Suprapubic skin (tissue), 4 donors: ENCODE measurements at places on chromosomes 7 and 10. TPM values are rescaled to one million over a fixed set of nuclear protein-coding genes. Genes with fewer than 3 reads are reported as not detected.

DNA sequence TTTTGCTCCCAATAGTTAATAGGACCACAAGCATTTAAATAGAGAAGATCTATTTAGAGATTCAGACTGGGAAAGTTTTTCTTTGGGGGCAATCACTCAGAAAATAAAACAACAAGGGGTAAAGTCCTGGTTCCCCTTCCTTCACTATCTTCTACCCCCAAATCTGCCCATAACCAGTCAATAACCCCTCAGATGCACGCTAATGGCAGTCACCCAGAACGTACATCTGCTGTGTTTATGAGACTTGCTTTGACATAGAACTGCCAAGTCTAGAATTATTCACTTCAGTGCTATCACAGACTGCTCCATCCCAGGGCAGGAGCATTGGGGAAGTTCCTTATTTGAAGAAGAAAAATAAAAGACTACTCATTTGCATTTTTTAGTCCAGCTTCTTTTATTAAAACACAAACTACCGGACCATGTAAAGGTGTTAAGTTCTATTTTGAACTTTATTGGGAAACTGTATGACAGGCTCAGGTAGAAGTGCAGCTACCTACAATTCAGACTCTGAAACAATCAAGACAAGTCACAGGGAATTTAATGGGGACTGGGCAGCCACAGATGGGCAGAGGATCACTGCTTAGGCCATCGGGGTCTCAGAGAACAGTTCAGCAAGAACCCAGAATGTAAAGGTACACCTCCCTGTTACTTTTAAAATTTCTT, 38.4 kb downstream of the ANK3 start:
- no peaks in the 10 kb centered on the region for H3K4me1 ChIP-seq
- no peak overlapping the region for H3K4me3 ChIP-seq
- H3K27ac ChIP-seq: no peak overlapping the region
- H3K36me3 ChIP-seq: no peaks in the 10 kb centered on the region
- H3K27me3 ChIP-seq: no peaks in the 10 kb centered on the region

ENTPD1 gene
- total RNA-seq: 18.9 TPM

DNA sequence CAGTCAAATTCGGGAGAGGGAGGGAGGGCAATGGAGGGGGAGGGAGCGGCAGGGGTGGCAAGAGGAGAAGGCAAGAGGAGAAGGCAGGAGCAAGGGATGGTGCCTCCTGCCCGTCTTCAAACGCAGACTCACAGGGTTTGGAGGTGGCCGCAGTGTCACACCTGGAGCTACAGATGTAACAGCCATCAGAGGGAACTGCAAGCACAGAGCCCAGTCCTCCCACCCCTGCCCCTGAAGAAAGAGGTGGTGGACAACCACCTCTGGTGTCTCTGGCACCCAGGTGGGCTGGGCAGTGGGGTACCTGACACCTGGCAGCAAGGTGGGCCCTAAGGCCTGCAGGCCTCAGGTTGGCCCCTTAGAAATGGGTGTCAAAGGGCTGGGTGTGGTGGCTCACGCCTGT, 67.0 kb upstream of the SDK1 start:
- DNase-seq: no peak
- H3K36me3 ChIP-seq: no peaks in the 10 kb centered on the region
- H3K4me1 ChIP-seq: no peaks in the 10 kb centered on the region

DNA sequence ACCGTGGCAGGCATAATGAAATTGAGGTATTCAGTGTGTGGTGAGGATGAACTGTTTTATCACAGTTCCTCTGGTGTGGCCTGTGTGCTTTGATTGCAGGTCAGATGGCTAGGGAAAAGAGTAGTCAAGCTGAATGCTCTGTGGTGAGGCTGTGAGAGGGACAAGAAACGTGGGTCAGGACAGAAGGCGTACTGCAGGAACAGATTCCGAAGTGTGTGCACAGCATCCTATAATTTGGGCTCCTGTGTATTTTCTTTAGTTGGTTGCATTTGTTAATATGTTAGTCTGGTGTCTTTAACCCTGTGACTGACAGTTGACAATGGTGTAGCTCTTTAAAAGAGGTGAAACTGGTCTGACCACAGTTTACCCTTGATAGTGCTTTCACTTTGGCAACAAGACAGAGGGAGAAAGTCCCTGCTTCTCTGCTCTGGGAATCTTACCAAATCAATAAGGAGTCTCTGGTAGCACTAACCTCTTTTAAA, 76.5 kb downstream of the AUTS2 start:
- H3K4me1 ChIP-seq: peaks cover 55% of the 10 kb centered on the region
- no peak overlapping the region for H3K27ac ChIP-seq
- no peak overlapping the region for H3K4me3 ChIP-seq
- H3K27me3 ChIP-seq: no peaks in the 10 kb centered on the region

DNA sequence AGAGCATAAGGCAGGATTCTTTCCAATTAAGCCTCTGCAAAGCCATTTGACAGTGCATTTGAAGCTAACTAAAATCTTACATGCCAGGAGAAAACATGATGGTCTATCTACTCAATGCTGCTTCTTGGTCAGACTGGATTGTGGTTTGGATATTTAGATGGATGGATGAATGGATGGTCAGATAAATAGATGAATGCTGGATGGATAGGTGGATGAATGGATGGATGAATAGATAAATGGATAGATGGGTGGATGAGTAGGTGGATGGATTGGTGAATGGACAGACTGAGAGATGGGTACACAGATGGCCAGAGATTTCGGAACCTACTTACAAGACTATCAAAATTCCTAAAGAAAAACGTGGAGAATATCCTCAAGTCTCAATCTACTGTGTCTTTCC, 127.6 kb downstream of the SFMBT2 start:
- no peaks in the 10 kb centered on the region for H3K4me1 ChIP-seq
- H3K36me3 ChIP-seq: no peaks in the 10 kb centered on the region
- H3K4me3 ChIP-seq: no peak overlapping the region
- no peaks in the 10 kb centered on the region for H3K27me3 ChIP-seq

DNA sequence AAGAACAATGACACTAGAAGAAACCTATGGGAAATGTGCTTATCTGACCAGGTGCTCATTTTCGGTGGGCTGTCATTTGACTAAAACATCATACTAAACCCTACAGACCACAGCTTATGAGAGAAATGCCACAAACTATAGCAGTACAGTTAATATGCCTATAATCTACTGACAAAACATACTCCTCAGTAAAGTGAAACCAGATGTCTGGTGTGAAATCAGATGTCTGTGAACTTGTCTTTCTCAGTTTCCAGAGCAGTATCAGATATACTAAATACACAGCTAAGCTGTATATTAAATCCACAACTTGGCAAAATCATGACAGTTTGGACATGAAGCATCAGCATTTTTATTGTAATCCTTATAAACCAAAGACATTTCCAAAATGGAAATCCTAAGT, 3.3 kb downstream of the IMMP2L start:
- no peak for DNase-seq
- H3K27ac ChIP-seq: no peak overlapping the region
- no peak overlapping the region for H3K4me3 ChIP-seq
- peaks cover 8% of the 10 kb centered on the region for H3K36me3 ChIP-seq
- no peaks in the 10 kb centered on the region for H3K27me3 ChIP-seq

GRCh38 chr10:43351301-43351700, 20.1 kb upstream of the FXYD4 start:
- peaks cover 26% of the 10 kb centered on the region for H3K4me1 ChIP-seq
- H3K4me3 ChIP-seq: no peak overlapping the region
- H3K27me3 ChIP-seq: no peaks in the 10 kb centered on the region
- H3K36me3 ChIP-seq: no peaks in the 10 kb centered on the region

DNA sequence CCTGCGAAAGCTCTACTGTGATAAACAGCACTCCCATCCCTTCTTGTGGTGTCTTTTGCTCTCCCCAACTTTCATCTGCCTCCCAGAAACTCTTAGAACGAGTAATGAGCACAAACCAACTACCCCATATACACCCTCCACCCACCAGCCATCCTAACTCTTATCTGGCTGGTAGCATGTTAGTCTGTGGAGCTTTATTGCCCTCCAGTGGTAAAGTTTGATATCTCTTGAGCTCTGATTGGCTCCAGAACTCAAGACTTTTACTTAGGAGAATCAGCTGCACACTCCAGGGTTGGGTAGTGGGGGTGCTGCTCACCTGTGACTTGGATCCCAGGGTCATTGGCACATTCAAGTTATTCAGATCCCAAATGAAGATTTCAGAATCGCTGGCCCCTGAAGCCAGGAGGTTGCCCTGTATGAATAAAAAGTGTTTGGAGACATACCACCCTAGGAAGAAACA, 10.9 kb downstream of the SEC31B start:
- no peak for DNase-seq
- no peaks in the 10 kb centered on the region for H3K4me1 ChIP-seq
- H3K36me3 ChIP-seq: peaks cover 29% of the 10 kb centered on the region

- no peak for DNase-seq
- no peaks in the 10 kb centered on the region for H3K4me1 ChIP-seq
- H3K27ac ChIP-seq: no peak overlapping the region
These were observed 39.4 kb downstream of the SRRM3 start for GRCh38 chr7:76241141-76241540.

- H3K4me1 ChIP-seq: peaks cover 26% of the 10 kb centered on the region
- H3K36me3 ChIP-seq: no peaks in the 10 kb centered on the region
These were observed 35.5 kb downstream of the VOPP1 start for GRCh38 chr7:55536619-55537457.

C10orf62 gene
- total RNA-seq: not detected

LEP gene
- 0.76 TPM for total RNA-seq

HHEX gene
- 2.1 TPM for total RNA-seq

DNA sequence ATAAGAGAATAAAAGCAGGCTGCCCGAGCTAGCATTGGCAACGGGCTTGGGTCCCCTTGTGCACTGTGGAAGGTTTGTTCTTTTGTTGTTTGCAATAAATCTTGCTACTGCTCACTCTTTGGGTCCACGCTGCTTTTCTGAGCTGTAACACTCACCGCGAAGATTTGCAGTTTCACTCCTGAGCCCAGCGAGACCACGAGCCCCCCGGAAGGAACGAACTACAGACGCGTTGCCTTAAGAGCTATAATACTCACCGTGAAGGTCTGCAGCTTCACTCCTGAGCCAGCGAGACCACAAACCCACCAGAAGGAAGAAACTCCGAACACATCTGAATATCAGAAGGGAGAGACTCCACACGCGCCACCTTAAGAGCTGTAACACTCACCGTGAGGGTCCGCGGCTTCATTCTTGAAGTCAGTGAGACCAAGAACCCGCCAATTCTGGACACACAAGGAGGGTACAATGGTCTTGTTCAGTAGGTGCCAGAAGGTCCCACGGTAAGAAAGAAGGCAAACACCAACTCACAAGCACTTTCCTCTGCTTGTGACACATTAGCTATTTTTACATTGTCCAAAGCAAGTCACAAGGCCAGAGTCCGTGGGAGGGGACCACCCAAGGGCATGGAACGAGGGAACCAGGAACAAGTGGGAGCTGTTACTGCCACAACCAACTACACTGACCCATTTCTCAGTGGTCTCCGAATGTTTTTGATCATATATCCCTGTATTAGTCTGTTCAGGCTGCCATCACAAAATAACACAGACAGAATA, 29.2 kb upstream of the CACUL1 start:
- no peak for DNase-seq
- no peaks in the 10 kb centered on the region for H3K4me1 ChIP-seq

DNA sequence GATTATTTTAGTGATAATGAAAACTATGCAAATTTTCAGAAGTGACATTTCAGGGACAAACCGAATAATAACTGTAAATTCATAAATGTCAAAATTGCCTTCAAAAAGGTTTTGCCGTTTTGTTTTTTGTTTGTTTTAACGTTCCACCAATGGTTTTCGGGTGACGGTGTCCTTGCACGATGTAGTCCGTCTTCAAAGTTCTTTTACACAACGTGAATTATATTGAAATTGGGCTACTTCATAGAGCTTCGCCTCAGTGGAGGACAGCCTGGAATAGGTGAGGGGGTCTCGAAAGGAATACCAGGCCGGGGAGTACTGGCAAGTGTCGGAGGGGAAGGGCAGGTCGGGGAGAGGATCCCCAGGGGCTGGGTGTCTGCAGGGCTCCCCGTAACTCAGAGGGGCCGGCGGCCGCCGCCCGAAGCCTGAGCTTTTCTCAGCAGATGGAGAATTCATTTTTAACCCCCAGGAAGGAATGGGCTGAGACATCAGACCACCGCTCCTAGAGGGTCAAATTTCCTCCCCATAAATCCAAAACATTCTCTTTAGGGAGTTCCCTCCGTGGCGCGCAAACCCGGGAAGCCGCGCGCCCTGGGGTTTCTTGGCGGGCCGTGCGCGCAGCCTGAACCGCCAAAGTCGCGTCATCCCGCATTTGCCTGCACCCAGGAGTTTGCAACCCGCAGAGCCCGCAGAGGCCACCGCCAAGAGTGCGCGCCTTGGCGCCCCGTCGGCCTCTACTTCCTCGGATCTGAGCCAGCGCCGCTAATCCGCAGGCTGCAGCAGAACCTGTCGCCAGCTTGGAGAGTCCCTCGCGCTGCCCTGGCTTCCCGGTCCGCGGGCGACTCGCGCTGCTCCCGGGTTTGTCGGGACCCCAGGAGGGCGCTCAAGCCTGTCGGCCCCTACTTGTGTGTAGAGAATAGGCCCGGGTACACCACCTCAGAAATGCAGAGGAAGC, 17.3 kb upstream of the EVX1 start:
- H3K27ac ChIP-seq: no peak overlapping the region
- H3K36me3 ChIP-seq: no peaks in the 10 kb centered on the region
- peaks cover 8% of the 10 kb centered on the region for H3K4me1 ChIP-seq
- H3K4me3 ChIP-seq: no peak overlapping the region

- peaks cover 13% of the 10 kb centered on the region for H3K4me1 ChIP-seq
- peaks cover 13% of the 10 kb centered on the region for H3K27me3 ChIP-seq
- DNase-seq: no peak
These were observed 185.0 kb downstream of the TCERG1L start for GRCh38 chr10:131126321-131127137.

SPDYE2B gene
- total RNA-seq: not detected

DNA sequence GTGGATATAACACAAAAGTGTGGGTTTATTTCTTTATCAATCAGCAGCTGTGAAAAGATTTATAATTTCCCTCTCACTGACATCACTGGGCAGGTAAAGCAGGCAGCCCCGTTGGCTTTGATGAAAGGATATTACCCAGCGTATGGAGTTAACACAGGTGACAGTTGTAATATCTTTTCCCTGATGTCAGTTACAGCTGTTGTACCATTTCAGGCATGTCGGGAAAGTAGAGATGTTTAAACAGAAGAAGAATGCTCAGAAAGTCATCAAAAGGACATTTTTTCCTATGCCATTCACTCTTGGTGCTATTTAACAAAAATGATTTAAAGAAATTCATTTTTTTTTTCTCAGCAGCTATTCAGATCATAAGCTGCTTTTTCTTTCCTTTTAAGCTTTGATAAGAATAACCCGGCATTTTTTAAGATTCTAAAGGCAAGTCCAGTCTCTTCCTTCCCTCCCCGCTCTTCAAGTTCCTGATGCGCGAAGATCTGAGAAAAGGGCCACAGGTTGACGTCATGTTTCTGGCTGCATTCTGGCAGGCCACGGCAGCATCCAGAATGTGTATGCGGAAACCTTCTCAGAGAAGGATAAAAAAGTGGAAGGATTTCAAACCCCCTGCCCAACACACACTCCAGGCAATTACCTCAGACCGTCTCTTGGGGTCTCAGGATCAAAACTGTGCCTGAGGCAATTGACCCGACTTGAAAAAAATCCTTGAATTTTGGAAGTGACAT, 32.5 kb upstream of the ADAM12 start:
- no peak overlapping the region for H3K4me3 ChIP-seq
- no peaks in the 10 kb centered on the region for H3K4me1 ChIP-seq
- H3K36me3 ChIP-seq: no peaks in the 10 kb centered on the region
- no peaks in the 10 kb centered on the region for H3K27me3 ChIP-seq
- no peak for DNase-seq
